Epithelial cell of esophagus (primary cell): ENCODE measurements at places on chromosomes 2 and 18.

GRCh38 chr2:149826471-149827125 is 239.0 kb upstream of the MMADHC start:
- DNase-seq: peak; percentile 39

- DNase-seq: peak; percentile 50
These were observed 516.5 kb downstream of the XIRP2 start for GRCh38 chr2:167404627-167405284.

- no peak for DNase-seq
These were observed 256.3 kb downstream of the SRBD1 start for GRCh38 chr2:45354776-45355175.

- peak; percentile 70 for DNase-seq
These were observed 912 bp upstream of the LAPTM4A start for GRCh38 chr2:20052229-20052851.

DNA sequence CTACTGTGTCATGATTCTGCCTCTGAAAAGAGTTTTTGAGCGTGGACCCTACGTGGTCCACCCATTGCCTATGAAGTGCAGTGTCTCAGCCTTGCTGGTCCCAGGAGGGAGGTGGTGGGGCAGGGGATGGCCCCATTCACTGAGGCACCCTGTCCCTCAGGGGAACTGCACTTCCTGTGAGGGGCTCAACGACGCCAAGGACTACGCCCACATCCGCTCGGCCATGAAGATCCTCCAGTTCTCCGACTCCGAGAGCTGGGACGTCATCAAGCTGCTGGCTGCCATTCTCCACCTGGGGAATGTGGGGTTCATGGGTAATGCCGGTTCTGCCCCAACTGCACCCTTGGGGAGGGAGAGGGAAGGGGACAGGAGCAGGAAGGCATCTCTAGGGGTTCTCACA is 42.5 kb downstream of the MYO7B start:
- DNase-seq: no peak

GRCh38 chr2:142966284-142966683 is 88.8 kb downstream of the KYNU start:
- DNase-seq: no peak
